ENCODE measurements at places on chromosomes 1 and 21.

DNA sequence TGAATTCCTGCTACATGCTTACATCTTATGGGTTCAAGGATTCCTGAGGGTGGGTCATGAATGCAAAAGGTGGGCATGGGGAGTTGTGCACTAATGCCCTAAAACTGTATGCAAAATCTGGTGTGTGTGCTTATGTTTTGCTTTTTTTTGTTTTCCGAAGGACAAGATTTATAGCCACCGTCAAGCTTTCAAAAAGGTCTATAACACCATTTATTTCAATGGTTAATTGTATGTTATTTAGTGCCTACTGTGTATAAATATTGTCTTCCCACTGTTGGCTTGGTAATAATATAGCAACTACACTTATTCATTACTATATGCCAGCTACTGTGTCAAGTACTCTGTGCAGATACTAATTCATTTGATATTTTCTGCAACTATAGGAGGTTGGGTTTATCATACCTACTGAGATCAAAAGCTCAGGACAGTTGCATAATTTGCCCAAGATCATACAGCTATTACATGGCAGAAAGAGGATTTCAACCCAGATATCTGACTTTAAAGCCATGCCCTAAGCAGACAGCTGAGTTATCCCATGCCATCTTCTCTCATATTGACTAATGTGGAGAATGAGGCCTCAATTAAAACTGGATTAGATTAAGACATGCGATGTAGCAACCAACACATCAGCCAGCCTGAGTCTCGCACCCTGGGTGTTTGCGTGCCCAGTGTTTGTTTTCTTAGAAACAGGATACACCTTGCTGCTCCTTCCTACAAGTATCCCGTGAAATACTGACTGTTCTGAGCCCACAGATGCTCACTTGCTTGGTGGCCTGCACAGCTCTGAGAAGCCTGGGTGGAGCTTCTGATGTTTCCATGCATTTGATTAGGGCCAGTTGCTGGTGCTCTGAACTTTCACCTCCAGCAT lies 34.6 kb downstream of the GADD45A start:
- DNase-seq, result no peak

DNA sequence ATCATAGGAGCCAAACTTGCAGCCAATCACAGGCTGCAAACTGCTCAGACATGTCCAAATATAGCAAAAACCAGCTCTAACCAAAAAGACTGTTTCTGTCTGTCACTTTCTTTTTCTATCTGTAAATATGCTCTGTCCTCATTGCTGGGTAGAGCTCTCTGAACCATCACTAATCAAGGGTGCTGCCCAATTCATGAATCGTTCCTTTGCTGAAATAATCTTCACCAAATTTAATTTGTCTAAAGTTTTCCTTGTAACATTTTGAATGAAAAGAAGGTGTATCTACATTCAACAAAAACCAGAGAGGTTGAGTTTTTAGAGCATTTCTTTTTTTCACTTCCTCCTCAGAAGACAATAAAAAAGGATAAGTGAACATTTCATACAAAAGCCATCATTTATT lies 1221.7 kb upstream of the ADGRL2 start:
- DNase-seq, result no peak

DNA sequence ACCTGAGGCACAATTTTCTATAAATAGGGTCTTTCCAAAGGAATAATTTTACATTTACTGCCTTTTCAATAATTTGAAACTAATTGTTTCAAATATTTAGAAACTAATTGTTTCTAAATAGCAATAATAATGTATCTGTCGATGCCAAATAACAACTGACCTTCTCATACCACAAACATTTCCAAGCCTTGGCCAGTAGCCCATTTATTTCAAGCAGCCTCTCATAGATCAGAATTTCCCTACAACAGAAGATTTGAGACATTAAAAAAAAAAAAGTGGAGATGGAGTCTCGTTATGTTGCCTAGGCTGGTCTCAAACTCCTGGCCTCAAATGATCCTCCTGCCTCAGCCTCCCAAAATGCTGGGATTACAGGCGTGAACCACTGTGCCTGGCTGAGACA lies 2.1 kb upstream of the GFI1 start:
- peak; percentile 25 for DNase-seq

DNA sequence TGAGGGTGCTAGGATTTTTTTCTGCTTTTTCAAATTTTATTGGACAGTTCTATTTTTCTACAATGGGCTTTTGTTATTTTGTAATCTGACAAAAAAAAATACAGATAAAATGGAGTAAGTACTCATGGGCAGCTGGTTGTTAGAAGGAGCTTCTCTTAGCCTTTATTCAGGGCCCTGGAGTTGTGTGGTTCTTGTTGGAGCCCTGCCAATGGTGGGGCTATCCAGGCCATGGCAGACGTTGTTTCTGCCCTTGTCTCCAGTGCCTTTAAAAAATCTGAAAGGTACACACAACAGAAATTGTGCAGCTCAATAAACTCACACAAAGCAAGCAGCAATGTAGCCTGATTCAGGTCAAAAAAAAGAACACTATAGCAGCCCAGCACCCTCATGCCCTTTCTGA lies 153.5 kb upstream of the GALNT2 start:
- DNase-seq, result no peak

DNA sequence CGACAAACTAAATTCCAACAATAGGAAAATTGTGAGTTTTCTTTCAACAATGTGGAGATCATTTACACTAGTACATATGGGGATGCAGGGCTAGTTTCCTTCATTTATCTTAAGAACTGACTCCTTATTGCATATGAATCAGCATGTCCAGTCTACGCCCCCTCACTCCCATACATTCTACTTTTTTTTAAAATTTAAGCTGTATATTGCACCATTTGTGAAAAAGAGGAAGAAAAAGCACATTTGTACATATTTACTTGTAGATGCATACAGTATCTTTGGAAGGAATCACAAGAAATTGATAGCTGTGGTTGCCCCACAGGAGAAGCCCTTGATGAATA lies 15.9 kb downstream of the VPS26C start:
- no peak for DNase-seq

- DNase-seq, result no peak
These were observed 6.1 kb downstream of the ETV3 start for GRCh38 chr1:157132111-157132510.

- DNase-seq, result peak; percentile 3
These were observed 424.5 kb upstream of the DAB1 start for GRCh38 chr1:57848406-57848805.

GRCh38 chr1:151714820-151715725 lies 1.5 kb downstream of the CELF3 start:
- DNase-seq, result no peak

DNA sequence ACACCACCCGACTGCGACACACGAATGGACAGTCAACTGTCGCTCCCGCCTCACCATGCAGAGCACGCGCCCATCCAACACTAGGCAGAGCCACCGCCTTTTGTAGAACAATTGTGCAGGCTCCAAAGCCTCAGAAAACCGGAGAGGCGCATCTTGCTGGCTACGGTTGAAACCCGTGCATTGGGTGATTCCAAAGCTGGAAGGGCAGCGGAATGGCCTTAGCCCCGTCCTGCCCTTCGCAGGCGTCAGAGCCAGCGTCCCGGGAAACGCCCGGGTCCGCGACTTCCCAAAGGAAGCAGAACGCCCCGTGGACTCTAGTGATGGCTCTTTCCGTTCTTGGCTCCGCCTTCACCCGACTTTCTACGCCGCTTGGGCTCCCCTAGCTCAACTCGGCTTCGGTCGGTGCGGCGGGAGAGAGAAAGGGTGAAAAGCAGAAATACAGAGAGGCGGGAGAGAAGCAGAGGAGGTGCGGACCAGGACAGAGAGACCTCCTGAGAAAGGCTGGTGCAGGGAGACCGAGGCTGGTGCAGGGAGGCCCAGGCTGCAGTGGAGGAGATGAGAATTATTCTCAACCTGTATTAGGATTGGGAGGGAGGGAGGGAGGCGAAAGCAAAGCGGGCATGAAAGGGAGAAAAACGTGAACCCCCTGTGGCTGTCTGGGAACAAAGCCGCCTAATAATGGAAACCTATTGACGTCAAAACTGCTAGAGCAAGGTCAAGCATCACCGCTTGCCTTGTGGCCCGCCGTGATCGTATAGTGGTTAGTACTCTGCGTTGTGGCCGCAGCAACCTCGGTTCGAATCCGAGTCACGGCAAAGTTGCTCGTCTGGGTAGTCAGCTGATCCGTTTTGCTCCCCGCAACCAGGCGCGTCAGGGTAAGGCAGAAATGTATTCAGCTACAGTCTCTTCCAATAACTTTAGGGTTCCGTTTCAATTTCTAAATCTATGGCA lies 99.5 kb downstream of the PRKAB2 start:
- no peak for DNase-seq

DNA sequence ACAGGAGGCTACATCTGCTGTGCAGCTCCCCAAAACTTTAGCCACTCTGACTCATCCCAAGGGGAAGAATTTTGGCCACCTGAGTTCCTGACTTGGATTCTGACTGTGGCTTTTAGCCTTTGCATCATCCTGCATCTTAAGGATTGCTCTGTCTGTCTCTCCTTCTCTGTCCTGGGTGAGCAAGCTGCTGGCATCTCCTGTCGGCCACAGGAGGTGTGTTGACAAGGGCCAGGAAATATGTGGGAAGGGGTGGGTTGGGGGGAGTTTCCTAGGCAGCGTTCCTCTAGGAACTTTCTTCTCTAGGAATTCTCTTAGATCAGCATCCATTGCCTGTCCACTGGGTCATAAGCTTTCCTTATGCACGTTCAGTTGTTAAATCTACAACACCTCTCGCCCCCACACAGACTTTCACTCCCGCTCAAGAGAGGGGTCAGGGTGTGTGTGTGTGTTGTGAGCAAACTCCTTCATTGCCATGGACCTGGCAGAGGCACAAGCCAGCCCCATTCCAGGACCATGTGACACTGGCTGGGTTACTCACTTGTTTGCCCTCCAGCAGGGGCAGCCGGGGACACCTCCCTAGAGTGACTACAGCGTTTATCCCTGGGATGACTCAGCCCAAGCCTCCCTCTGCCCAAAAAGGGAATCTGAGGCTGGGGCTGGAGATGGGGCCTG lies 145.0 kb upstream of the DUSP10 start:
- peak; percentile 73 for DNase-seq

DNA sequence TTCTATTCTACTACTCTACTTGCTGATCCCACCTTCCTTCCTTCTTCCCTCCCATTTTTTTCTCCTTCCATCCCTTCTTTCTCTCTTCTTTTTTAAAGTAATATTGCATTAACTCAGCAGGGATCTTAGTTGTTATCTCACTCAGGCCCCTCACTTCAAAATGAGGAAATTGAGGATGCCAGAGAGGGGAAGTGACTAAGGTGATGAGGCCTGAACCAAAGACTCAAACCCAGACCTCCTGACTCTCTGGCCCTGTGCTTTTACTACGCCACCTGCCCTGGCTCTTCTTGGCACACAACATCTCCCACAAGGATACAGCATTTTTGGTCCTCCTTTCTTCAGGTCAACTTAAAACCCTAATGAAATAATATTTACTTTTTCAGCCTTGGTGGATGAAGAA lies 151.7 kb upstream of the ZNF648 start:
- no peak for DNase-seq

- DNase-seq, result no peak
These were observed 107.8 kb upstream of the TARDBP start for GRCh38 chr1:10904396-10905358.

- peak; percentile 93 for DNase-seq
These were observed 34.2 kb upstream of the JUN start for GRCh38 chr1:58818075-58818474.

DNA sequence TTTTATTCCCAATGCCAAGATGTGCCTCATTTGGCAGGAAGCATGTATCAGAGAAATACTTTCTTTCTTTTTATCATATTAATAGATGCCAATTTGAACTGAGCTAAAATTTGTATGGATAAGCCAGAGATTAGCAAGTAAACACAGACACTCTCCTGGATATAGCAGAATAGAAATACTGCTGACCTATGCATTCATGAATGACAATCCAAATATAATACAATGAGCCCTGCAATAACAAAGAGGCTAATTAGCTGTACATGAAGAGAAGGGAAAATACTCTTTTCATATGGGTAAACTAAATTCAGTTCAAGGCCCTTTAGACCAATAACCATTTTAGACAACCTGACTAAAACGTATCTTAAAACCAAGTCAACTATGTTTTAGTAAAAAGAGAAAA lies 388.1 kb upstream of the NR5A2 start:
- no peak for DNase-seq

GRCh38 chr1:232017759-232018158 lies 391.2 kb downstream of the DISC1 start:
- DNase-seq, result no peak

- DNase-seq, result no peak
These were observed 57.9 kb upstream of the KCNE2 start for GRCh38 chr21:34305605-34306604.

- DNase-seq, result peak; percentile 59
These were observed 28.1 kb upstream of the TXLNA start for GRCh38 chr1:32151319-32151787.

- DNase-seq, result no peak
These were observed 21.1 kb upstream of the VTCN1 start for GRCh38 chr1:117231748-117232373.

GRCh38 chr1:3922851-3923250 lies 22.8 kb upstream of the C1orf174 start:
- DNase-seq, result no peak

GRCh38 chr1:229169399-229169798 lies 101.5 kb upstream of the RAB4A start:
- DNase-seq, result no peak

DNA sequence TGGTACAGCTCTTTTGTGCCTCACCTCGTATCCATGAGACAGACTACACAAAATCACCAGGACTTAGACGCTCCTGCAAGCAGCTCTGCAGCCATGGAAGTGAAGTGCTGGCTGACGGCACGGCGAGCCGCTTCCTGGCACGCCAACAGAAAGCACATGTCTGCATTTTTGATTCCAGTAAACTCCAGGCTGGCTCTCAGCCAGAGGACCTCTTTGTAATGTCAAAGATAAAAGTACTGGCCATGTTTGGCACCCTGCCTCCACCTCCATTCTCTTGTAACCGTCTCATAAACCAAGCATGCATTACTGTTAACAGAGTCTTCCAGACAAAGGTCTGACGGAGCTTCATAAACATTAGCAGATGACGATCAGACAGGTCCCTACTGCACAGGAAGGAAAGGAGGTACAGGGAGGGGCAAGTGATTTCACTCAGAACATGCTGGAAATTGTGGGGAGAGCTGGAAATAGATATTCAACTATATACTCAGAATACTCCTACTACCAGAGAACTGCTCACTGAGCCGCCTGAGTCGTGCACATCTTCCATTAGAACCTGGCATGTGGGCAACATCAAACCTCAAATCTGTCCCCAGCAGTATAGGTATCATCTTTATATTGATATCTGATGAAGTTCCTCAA lies 632.0 kb downstream of the SMYD3 start:
- peak; percentile 100 for DNase-seq

DNA sequence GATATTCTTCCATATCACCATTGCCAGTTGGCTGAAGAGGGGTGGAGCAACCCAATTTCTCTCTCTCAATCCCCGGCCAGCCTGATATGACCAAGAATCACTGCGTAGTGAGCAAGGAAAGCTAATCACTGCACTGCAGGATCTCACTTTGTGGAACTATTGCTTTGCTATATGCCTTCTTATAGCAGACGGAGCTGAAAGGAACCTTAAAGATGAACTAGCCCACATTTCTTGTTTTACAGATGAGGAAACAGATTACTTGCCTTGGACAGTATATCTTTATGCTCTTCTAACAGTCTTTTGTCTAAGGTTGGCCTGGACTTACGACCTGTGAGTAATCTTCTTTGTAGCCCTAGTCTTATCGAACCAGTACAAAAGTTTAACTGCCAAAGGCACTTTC lies 7.6 kb downstream of the APOBEC4 start:
- no peak for DNase-seq

Measured in fibroblast of the aortic adventitia (primary cell).